Osteocyte (in vitro differentiated cells): ENCODE measurements at places on chromosomes 6 and 20. TPM values are rescaled to one million over a fixed set of nuclear protein-coding genes. Genes with fewer than 3 reads are reported as not detected.

DNA sequence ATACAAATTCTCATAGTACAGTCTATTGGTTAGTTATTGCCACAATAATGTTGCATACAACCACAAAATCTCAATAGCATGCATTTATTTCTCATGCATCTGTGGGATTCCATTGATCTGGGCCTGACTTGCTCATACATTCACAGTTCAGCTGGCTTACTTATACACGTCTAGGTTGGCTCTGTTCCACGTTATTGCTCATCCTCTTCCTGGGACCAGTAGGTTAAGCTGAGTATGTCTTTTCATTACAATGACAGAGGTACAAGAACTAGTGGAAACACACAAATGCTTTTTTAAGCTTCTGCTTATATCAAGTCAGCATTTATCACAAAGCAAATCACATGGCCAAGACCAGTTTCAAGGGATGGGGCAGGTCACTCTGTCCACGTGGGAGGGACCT, 485.3 kb upstream of the BTBD3 start:
- DNase-seq: no peak

- DNase-seq: no peak
Measured at GRCh38 chr20:44597516-44597915, 15.1 kb downstream of the PKIG start.

DNA sequence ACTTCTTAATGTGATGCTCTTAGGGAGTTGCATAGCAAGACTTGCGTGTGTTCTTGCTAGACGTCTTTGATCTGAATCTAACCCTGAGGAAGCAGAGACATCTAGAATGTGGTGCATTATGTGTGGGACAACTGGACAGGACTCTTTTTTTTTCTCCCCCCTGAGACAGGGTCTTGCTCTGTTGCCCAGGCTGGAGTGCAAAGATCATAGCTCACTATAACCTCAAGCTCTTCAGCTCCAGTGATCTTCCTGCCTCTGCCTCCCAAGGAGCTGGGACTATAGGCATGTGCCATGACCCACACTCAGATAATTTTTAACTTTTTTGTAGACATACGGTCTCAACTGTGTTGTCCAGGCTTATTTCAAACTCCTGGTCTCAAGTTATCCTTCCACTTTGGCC, 34.0 kb downstream of the PCMT1 start:
- DNase-seq: no peak

GRCh38 chr6:163711615-163712565, 297.4 kb downstream of the QKI start:
- no peak for DNase-seq

GRCh38 chr20:59246691-59247400, 53.6 kb upstream of the EDN3 start:
- no peak for DNase-seq

- DNase-seq: no peak
Measured at GRCh38 chr6:156425359-156426020, 351.7 kb upstream of the ARID1B start.

The CDK19 gene
- total RNA-seq: 29.9 and 32.4 TPM in 2 replicates

- no peak for DNase-seq
Measured at GRCh38 chr20:15119852-15120487, 782.6 kb upstream of the FLRT3 start.

DNA sequence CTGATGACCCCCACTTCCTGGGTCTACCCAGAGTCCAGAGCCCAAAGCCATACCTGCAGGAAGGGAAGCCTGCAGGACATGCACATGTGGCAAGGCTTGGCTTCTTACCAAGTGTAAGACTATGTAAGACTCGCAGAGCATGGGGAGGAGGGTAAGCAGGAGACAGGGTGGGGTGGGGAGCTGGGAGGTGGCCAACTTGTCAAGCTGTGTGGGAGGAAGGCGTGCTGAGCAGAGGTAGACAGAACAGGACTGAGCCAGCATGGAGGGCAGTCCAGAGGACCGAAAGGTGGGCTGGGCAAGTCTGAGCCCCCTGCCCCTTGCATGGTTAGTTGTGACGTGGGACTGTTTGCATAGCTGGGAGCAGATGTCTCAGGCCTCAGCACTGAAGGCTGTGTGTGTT, 53.4 kb upstream of the RNF24 start:
- no peak for DNase-seq

The C6orf120 gene
- total RNA-seq: 32.3 and 33.1 TPM in 2 replicates

DNA sequence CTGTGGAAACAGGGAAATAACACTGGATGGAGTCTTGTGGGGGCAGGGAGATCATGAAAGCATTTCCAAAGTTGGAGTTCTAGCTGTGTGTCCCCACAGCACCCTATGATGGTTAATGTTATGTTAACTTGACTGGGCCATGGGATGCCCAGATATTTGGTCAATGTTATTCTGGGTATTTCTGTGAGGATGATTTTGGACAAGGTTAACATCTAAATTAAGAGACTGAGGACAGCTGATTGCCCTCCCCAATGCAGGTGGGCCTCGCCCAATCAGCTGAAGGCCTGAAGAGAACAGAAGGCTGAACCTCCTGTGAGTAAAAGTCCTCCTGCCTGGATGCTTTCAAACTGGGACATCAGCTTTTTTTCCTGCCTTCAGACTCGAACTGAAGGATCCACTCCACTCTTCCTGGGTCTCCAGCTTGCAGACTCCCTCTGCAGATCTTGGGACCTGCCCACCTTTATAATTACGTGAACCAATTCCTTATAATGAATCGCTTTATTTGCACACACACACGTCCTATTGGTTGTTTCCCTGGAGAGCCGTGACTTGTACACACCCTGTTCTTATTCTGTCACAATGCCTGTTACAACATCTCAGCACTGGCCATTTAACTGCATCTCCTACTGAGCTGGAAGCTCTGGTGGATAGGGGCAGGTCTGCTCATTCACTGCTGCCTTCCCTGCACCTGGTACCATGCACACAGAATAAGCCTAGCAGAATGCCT, 99.5 kb upstream of the IYD start:
- DNase-seq: no peak

The ENPP5 gene
- not detected in 2 replicates for total RNA-seq

- no peak for DNase-seq
Measured at GRCh38 chr20:49510562-49511122, 28.2 kb upstream of the KCNB1 start.

The RGS17 gene
- total RNA-seq: 2.9 and 3.1 TPM in 2 replicates

GRCh38 chr6:5282191-5282623, 20.9 kb downstream of the FARS2 start:
- no peak for DNase-seq

The CCN5 gene
- total RNA-seq: 18.2 and 24.0 TPM in 2 replicates
